Activated CD4-positive, alpha-beta T cell treated with anti-CD3 and anti-CD28 coated beads, Interleukin-2, amount 10 ng/mL, durations not matched to agents 24 days and 14 days (primary cell): ENCODE measurements at places on chromosomes 7 and 10.

DNA sequence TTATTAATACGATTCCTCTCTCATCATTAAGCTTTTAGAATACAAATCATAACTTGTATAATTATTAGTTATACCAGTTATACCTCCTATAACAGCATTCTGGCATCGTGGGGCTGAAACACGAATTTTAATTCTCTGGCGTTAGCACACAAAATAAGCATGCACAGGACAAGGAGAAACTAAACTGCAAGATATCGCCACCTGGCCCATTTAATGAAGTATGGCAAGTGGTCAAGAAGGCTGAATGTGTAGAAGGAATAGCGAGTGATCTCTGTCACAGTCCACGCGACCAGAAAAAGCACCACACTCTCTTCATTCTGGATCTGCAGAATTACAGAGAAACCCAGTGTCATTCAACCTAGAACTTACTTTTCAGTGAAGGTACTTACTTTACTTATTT lies 18.1 kb downstream of the HACD1 start:
- H3K4me1 ChIP-seq: no peaks in the 10 kb centered on the region
- H3K4me3 ChIP-seq: no peak overlapping the region
- H3K27me3 ChIP-seq: peaks cover 2% of the 10 kb centered on the region
- H3K27ac ChIP-seq: no peak overlapping the region
- H3K36me3 ChIP-seq: no peaks in the 10 kb centered on the region

DNA sequence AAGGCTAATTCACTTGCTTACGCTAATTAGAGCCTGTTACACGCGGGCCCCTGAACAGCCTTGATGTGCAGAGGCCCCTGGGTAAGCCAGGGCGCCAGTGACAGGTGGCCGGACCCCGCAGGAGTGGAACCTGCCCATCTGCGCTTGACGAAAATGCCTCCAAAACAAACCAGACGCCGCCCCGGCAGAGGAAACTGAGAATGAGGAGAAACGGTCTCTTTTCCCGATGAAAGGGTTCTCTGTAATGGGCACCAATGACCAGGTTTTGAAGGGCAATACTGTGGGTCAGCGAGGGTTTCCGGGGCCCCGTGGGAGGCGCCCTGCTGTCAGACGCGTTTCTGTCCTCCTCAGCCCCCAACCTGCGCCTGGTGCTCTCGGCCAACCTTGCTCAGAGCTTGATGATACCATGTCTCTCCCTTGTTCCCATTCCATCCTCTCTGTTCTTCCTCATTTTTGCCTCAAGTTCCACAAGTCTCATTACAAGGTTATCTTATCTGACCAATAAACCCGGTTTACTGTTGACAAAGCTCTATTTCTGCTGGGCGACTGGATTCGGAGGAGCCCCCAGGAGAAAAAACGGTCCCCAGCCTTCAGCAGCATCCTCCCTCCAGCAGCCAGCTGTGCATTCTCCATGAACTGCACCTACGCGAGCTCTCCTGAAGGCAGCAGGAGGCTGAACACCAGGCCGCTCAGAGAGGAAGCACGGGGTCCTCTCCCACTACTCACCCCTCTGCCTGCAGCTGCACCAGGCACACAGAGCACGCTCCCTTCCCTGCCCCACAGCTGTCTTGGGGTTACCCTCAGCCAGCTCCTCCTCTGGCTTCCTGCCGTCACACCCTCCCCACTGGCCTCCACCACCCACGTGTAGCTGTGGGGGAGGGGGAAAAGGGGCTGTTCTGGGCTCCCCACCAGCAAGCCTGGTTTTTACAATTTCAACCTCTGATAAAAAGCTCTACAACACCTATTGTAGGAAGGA lies 202.0 kb downstream of the MAD1L1 start:
- peak; percentile 73 for DNase-seq
- peaks cover 2% of the 10 kb centered on the region for H3K27me3 ChIP-seq
- H3K4me1 ChIP-seq: peaks cover 14% of the 10 kb centered on the region
- no peak overlapping the region for H3K4me3 ChIP-seq

- H3K4me1 ChIP-seq: peaks cover 11% of the 10 kb centered on the region
- DNase-seq: no peak
- no peak overlapping the region for H3K27ac ChIP-seq
- H3K4me3 ChIP-seq: no peak overlapping the region
- H3K27me3 ChIP-seq: no peaks in the 10 kb centered on the region
Measured at GRCh38 chr7:149431486-149432120, 29.3 kb downstream of the ZNF777 start.

- peak; percentile 78 for DNase-seq
- H3K36me3 ChIP-seq: no peaks in the 10 kb centered on the region
- H3K27ac ChIP-seq: peak overlapping the region; percentile 18
- H3K27me3 ChIP-seq: peaks cover 20% of the 10 kb centered on the region
- no peak overlapping the region for H3K4me3 ChIP-seq
- H3K4me1 ChIP-seq: peaks cover 6% of the 10 kb centered on the region
Measured at GRCh38 chr10:91389636-91390512, 20.3 kb upstream of the HECTD2 start.

GRCh38 chr10:119908166-119908565 lies 15.6 kb downstream of the SEC23IP start:
- no peaks in the 10 kb centered on the region for H3K4me1 ChIP-seq
- H3K36me3 ChIP-seq: peaks cover 55% of the 10 kb centered on the region
- DNase-seq: no peak

- peaks cover 20% of the 10 kb centered on the region for H3K27me3 ChIP-seq
- no peak for DNase-seq
- H3K36me3 ChIP-seq: no peaks in the 10 kb centered on the region
- no peak overlapping the region for H3K27ac ChIP-seq
Measured at GRCh38 chr7:142371586-142372377, 113.9 kb upstream of the PRSS58 start.

DNA sequence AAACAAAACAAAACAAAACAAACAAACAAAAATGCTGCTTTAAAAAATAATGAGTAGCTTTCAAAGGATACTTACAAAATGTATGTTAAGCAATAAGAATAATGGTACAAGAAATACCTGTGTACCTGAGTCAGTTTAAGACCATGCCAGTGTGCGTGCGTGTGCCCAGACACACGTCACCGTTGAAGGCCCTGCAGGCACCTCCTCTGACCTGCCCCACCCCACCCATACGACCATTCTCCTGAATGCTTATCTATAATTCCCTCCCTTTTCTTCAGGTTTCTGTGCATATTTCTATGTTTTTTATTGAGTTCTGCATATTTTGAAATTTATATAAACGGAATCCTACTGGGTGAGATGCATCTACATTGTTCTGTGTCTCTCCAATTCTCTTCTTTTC lies 374.2 kb upstream of the KLF6 start:
- H3K27ac ChIP-seq: no peak overlapping the region
- H3K4me1 ChIP-seq: peaks cover 2% of the 10 kb centered on the region
- H3K36me3 ChIP-seq: no peaks in the 10 kb centered on the region
- no peaks in the 10 kb centered on the region for H3K27me3 ChIP-seq
- DNase-seq: no peak

DNA sequence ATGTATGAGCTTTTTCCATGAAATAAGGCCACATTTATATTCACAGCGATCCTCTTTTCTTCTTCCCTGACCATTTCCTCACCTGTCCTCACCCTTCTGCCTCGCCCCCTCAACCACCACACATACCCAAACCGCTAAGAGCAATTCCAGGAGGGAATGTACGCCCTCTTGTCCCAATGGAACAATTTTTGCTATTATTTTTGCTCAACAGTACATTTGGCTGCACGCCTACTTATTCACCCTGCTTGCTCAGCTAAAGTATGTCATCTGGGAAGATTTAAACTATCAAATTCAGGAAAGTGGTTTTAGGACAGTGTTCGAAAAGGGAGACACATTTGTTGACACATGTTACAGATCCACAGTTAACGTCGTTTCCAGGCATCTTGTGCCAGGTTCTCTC lies 252.7 kb downstream of the NEBL start:
- no peak overlapping the region for H3K4me3 ChIP-seq
- no peak for DNase-seq
- no peaks in the 10 kb centered on the region for H3K36me3 ChIP-seq
- no peak overlapping the region for H3K27ac ChIP-seq

- H3K36me3 ChIP-seq: no peaks in the 10 kb centered on the region
- DNase-seq: no peak
- no peak overlapping the region for H3K4me3 ChIP-seq
- no peaks in the 10 kb centered on the region for H3K27me3 ChIP-seq
- peaks cover 8% of the 10 kb centered on the region for H3K4me1 ChIP-seq
- no peak overlapping the region for H3K27ac ChIP-seq
Measured at GRCh38 chr10:12540341-12540781, 191.0 kb downstream of the CAMK1D start.

- DNase-seq: peak; percentile 80
- no peaks in the 10 kb centered on the region for H3K36me3 ChIP-seq
- H3K4me3 ChIP-seq: no peak overlapping the region
- H3K4me1 ChIP-seq: peaks cover 2% of the 10 kb centered on the region
Measured at GRCh38 chr10:67697724-67698131, 1.7 kb upstream of the CTNNA3 start.

GRCh38 chr7:17056491-17057142 lies 174.8 kb upstream of the AGR3 start:
- H3K27ac ChIP-seq: no peak overlapping the region
- peaks cover 4% of the 10 kb centered on the region for H3K36me3 ChIP-seq
- no peak overlapping the region for H3K4me3 ChIP-seq
- H3K4me1 ChIP-seq: peaks cover 15% of the 10 kb centered on the region
- no peaks in the 10 kb centered on the region for H3K27me3 ChIP-seq

GRCh38 chr10:128059982-128060293 lies 66.3 kb downstream of the MKI67 start:
- H3K4me3 ChIP-seq: no peak overlapping the region
- H3K27me3 ChIP-seq: no peaks in the 10 kb centered on the region
- no peak for DNase-seq
- peaks cover 41% of the 10 kb centered on the region for H3K4me1 ChIP-seq

- H3K4me1 ChIP-seq: no peaks in the 10 kb centered on the region
- H3K27ac ChIP-seq: no peak overlapping the region
- no peak overlapping the region for H3K4me3 ChIP-seq
- no peaks in the 10 kb centered on the region for H3K36me3 ChIP-seq
- DNase-seq: no peak
Measured at GRCh38 chr10:75712242-75712880, 280.9 kb downstream of the LRMDA start.

GRCh38 chr10:437698-438490 lies 251.6 kb downstream of the DIP2C start:
- peaks cover 5% of the 10 kb centered on the region for H3K36me3 ChIP-seq
- H3K4me1 ChIP-seq: peaks cover 17% of the 10 kb centered on the region
- H3K27ac ChIP-seq: no peak overlapping the region

- H3K27me3 ChIP-seq: no peaks in the 10 kb centered on the region
- H3K27ac ChIP-seq: no peak overlapping the region
- peaks cover 86% of the 10 kb centered on the region for H3K36me3 ChIP-seq
- peaks cover 67% of the 10 kb centered on the region for H3K4me1 ChIP-seq
- H3K4me3 ChIP-seq: no peak overlapping the region
Measured at GRCh38 chr10:43390759-43391158, 18.2 kb downstream of the HNRNPF start.

GRCh38 chr10:78623578-78624215 lies 445.1 kb upstream of the ZMIZ1 start:
- DNase-seq: no peak
- peaks cover 3% of the 10 kb centered on the region for H3K4me1 ChIP-seq
- H3K4me3 ChIP-seq: no peak overlapping the region
- no peaks in the 10 kb centered on the region for H3K36me3 ChIP-seq

- H3K27ac ChIP-seq: no peak overlapping the region
- DNase-seq: no peak
- peaks cover 5% of the 10 kb centered on the region for H3K36me3 ChIP-seq
- peaks cover 5% of the 10 kb centered on the region for H3K4me1 ChIP-seq
- no peaks in the 10 kb centered on the region for H3K27me3 ChIP-seq
Measured at GRCh38 chr7:105648561-105649401, 67.5 kb upstream of the EFCAB10 start.

DNA sequence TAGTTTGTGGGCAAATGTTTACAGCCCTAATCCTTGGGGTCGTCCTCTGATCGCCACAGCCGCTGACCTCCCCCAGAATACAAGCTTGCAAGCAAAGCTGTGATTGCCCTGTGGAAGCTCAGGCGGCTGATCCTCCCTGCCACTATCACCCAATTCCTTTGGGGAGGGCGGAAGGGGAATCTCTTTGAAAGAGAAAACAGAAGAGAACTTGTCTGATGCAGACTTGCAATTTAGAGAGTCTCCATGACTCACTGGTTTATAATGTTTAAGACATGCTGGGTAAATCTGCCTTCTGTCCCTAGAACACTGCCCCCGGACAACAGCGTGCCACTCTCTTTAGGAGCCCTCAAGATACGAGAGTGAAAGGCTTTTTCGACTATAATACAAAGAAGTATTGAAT lies 75.5 kb downstream of the NRP1 start:
- no peak overlapping the region for H3K27ac ChIP-seq
- DNase-seq: no peak
- no peak overlapping the region for H3K4me3 ChIP-seq
- H3K4me1 ChIP-seq: peaks cover 6% of the 10 kb centered on the region
- peaks cover 3% of the 10 kb centered on the region for H3K36me3 ChIP-seq
- peaks cover 23% of the 10 kb centered on the region for H3K27me3 ChIP-seq

- DNase-seq: no peak
- H3K36me3 ChIP-seq: no peaks in the 10 kb centered on the region
- H3K4me3 ChIP-seq: no peak overlapping the region
- H3K27ac ChIP-seq: no peak overlapping the region
- no peaks in the 10 kb centered on the region for H3K4me1 ChIP-seq
Measured at GRCh38 chr10:124521429-124521871, 59.8 kb downstream of the LHPP start.

DNA sequence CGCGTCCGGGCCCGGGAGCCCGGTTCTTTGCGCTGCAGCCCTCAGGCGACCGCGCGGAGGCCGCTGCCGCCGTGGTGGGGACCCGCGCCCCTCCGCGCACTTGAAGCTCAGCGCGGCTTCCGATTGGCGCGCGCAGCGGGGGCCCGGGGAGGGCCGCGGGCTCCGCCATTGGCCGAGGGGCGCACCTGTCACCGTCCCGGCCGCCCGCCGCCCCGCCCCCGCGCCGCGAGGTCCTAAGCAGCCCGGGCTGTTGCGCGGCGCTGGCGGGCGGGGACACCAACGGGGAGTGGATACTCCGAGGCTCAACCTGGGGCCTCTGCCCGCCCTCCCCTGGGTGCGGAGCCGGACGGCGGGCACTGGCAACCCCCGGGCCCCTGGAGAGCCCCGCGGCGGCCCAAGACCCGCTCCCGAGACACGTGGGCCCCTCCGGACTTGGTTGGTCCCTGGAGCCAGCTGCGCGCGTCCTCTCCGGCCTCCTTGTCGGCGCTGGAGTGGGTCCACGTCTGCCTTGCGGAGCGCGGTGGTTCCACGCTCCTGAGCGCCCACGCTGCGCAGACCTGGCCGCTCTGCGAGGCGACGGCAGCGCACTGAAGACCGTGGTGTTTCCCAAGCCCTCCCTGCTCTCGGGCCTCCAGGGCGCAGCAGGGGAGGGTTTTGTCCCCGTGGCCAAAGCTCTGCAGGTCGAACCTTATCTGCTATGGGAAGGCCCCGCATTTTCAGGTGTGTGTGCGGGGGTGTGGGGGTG lies at the start of gene MNX1:
TSS of gene MNX1 (minus strand) at position 76 of the 745 bp plus-strand sequence. CDS start 313 bp downstream, outside the sequence.
- DNase-seq: peak; percentile 83
- peak within 1 kb of the TSS; percentile 48 for H3K27ac ChIP-seq
- H3K27me3 ChIP-seq: peaks cover 74% of the 10 kb centered on the region
- no peaks in the 10 kb centered on the region for H3K36me3 ChIP-seq
- peak within 1 kb of the TSS; percentile 67 for H3K4me3 ChIP-seq
- peaks cover 8% of the 10 kb centered on the region for H3K4me1 ChIP-seq

DNA sequence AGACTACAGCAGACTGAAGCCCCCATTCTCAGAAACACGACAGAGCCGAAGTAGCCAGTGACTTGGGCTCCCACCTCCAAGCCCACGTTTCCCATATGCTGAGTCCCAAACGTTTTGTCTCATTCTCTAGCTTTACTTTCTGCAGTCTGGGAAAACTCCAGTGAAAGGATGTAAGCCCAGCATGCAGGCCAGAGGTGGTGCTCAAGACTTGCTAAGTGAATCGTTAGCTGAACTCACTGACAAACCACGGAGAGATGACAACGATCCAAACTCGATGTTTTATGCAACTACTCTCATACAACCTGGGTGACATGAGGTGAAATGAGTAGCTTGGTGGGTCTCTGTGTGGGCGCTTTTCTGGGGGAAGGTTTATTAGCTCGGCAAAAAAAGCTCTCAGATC lies 731.8 kb downstream of the SUGCT start:
- no peak overlapping the region for H3K4me3 ChIP-seq
- H3K4me1 ChIP-seq: no peaks in the 10 kb centered on the region
- H3K27ac ChIP-seq: no peak overlapping the region
